ENCODE measurements at places on chromosomes 6 and 20.

DNA sequence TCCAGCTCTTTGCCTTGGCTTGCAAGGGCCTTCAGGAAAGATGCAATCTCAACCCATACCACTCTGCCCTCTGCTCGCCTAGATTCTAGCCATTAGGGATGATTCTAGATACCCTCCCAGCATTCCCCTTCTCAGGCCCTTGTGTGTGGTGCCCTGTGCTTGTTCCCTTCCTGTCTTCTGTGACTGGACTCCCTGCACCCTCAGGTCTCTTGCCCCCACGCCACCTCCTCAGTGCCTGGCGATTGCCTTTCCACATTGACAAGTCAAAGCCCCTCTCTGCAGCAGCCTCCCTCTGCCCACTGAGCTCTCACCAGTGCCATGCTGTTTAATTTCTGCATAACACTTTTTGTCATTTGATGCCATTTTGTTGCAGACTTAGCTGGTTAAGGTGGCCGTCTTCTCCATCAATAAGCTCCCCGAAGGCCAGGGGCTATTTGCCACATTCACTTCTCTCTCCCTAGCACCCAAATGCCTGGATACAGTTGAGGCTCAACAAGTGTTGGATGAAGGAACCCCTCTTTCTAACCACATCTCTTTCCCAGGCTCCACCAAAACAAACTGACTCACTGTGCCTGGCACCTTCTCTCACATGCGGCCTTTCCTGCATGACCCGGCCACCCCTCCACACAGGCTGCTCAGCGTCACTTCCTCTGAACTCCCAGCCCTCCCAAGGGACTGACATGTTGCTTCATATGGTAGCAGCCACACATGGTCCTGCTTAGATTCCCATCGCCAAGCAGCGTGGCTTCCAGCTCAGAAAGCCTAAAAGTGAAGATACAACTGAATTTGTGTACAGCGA lies 4.6 kb upstream of the TXNDC5 start:
- DNase-seq, result no peak

DNA sequence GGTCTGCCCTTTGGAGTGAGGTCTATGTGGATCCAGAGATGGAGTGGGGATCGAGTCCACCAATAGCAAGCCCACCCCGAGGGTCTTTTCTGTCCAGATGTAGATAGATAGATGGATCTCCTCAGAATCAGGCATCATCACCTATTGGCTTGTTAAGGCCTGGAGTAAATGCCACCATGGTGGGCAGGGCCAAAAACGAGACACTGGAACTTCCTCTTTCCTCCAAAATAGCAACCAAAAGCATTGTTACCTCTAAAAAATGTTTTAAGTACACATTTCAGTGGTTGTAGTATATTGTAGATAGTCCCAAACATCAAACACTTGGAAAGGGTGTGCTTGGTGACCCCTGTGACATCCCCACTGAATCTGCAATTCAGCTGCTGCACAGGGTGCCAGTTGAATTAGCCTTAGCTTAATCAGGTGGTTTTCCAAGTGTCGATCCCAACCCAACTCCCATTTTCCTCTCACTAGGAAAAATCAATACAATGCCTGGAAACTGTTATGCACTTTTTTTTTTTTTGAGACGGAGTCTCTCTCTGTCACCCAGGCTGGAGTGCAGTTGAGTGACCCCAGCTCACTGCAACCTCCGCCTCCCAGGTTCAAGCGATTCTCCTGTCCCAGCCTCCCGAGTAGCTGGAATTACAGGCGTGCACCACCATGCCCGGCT lies 35.0 kb upstream of the NELFCD start:
- DNase-seq, result no peak

DNA sequence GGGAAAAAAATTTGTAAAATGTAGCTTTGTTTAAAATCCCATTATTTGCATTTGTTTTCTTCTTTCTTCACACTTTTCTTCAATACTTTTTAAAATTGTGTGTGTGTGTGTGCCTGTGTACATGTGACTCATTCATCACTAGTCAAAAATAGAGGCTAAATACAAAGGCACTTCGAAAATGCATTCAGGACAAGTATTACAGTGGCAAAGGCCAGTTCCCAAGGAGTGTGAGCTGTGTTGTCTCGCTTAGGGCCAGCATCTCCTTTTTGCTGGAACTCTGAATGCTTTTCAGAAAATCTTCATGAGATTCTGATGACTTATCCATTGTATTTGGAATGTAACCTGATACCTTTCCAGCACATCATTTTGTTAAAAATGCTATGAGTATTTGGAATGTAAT lies 288.5 kb upstream of the CNR1 start:
- DNase-seq, result no peak

GRCh38 chr20:3367089-3367488 lies 40.4 kb downstream of the DNAAF9 start:
- no peak for DNase-seq

DNA sequence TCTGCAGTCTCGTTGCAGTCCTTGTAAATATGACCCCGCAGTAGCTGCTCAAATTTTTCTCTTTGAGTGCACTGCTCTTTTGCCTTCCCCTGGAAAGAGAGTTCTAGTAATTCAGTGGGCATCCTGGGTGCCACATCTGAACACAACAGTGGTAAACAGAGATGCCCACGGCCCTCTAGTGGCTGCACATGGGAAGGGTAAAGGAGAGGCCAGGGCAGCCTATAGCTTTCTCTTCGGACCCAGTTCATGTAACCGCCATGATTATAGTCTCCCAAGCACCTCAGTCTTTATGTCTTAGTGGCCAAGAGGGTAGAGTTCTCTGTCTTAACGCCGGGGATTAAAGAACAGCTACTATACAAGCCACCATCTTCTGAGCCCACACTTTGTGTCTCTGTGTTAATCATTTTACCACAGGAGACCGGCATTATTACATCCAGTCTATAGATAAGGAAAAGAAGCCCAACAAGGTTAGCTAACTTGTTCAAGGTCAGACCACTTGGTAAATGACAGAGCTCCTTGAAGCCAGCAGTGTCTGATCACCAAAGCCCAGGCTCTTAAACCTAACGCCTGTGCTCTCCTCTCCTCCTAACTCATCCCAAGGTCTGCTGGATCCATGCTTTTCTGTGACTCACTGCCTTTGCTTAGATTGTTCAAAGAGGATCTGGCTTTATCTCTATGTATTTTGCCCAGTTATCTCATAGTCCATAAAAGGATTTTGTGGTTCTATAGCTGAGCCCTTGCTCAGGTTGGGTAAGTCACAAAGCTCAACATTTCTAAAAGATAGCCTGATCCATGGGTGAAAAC lies 81.8 kb downstream of the ISM1 start:
- DNase-seq, result peak; percentile 32

- no peak for DNase-seq
These were observed 16.6 kb downstream of the SLC2A12 start for GRCh38 chr6:134035823-134036296.

DNA sequence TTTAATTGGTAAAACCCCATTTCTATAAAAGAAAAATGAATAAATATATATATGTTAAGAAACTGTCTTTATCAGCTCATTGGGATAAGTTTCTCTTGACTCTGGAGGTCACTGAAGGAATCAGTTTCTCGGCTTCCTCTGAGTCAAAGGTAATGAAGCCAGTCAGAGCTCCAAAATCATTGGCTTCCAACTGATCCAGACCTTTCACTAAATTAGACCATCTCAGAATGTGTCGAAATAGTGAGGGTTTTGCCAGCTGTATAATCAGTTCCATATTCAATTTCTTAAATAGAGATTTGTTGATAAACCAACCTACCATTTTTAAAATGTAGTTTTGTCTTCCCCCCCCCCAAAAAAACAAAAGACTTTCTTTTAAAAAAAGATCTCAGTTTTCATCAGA lies 60.5 kb upstream of the SRSF6 start:
- no peak for DNase-seq

GRCh38 chr6:144660561-144661115 lies 375.5 kb downstream of the UTRN start:
- no peak for DNase-seq

DNA sequence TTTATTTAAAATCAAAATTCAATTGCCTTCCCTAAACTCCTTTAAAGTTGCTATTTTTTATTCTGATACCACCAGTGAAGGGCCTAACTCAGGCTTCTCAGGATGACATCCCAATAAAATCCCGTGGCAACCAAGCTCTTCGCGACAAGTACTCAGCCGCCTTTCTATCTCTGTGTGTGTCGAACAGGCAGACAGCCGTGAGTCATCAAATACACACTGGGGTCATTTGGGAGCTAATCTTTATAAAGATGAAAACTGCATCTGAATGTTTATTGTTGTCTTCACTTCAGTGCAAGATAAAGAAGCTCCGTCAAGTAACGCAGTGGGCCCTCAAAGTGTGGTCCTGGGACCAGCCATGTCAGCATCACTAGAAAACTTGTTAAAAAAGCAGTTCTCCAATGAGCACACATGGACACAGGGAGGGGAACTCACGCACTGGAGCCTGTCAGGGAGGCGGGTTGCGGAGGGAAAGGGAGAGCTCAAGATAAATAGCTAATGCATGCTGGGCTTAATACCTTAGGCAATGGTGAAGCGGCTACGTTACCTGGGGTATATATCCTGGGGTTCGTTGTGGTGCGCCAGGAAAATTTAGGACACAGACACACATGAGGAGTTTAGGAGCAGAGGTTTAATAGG lies 119.3 kb downstream of the RNF144B start:
- no peak for DNase-seq

- no peak for DNase-seq
These were observed 4.3 kb downstream of the TNNC2 start for GRCh38 chr20:45822857-45823256.

GRCh38 chr6:16436550-16436949 lies 198.2 kb downstream of the GMPR start:
- DNase-seq, result no peak

GRCh38 chr6:143198312-143198711 lies 137.6 kb downstream of the AIG1 start:
- DNase-seq, result no peak

DNA sequence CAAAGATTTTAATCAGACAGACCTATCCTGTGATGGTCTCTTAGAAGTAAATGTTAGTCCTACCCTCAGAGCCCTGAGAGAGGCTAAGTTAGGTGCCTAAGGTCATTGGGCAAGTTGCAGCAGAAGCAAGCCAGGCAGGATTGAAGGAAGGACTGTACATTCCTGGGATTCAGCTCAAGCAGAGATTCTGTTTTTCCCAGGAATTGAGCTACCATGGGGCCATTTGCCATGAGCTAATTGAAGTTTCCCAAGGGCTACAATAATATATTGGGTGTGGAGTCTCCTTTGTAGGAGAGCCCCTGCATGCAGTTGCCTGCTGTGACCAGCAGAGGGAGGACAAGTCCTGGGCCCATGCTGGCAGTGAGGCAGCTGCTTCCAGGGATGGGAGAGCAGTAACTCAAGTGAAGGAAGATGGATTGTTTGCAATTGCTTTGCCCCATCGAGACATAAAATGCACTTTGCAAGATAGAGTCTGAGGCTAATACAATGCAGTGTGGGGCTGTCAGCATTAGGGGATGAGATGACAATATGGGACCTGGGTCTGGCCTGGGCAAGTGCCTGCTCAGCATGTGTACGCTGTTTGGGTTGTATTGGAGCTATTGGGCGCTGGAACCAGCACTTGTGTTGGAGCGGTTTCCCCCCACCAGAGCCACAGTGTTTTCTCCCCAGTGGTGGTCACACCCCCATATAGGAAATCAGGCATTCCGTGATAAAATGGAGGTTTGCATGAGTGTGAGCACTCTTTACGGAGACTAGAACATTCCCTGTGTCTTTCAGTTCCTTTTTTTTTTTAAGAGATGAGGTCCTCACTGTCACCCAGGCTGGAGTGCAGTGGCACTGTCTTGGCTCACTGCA lies 27.9 kb downstream of the DNMT3B start:
- DNase-seq, result peak; percentile 57

- DNase-seq, result no peak
These were observed 56.5 kb upstream of the FUT9 start for GRCh38 chr6:95959261-95959660.

DNA sequence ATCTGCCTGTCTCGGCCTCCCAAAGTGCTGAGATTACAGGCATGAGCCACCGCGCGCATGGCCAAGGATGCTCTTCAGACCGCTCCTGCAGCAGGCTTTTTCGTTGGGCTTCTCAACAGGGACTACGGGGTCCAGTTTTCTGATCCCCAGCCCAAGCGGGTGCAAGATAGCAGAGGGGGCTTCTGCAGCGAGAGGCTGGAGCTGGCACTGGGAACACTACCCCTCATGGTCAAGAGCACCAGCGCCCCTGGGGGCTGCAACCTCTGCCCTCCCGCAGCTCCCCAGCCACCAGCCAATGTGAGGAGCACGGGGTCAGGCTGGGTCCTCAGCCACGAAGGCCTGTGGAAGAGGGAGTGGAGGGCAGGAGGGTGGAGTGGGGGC lies 6.0 kb downstream of the CTSZ start:
- DNase-seq, result no peak

GRCh38 chr6:11215773-11216172 lies 16.7 kb downstream of the NEDD9 start:
- no peak for DNase-seq

DNA sequence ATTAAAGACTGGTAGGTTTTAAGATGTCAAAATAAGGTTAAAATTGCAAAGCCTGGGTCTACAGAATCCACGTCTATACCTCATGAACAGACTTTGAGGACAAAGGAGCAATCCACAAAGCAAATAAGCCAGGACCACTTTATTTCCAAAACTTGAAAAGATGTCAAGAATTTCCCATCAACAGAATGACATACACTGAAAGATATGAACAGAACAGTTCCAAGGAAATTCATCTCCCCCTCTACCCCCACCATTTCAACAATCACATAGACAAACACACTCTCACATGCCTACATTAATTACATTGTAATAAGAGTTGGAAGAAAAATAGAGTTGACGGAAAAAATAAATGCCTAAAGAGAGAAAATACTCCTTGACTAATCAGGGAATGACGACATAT lies 45.2 kb upstream of the NHSL1 start:
- DNase-seq, result no peak

DNA sequence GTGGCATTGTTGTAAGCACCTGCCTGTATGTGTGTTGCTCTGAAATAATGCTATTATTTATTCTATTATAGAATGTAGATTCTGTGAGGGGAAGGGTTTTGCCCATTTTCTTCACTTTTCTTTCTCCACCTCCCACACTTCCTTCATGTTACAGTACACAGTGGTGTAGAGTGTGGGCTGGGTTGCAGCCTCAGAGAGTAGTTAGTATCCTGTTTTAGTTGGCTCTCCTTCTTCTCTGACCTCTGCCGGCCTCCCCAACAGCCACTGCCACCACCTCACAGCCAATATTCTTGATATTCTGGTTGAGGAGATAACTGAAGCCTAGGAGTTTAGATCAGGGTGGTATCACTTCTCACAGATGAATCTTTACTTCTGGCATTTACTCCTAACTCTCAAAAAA lies 143.4 kb downstream of the BCKDHB start:
- no peak for DNase-seq

GRCh38 chr6:30544666-30545272 lies 11.5 kb downstream of the GNL1 start:
- peak; percentile 64 for DNase-seq

DNA sequence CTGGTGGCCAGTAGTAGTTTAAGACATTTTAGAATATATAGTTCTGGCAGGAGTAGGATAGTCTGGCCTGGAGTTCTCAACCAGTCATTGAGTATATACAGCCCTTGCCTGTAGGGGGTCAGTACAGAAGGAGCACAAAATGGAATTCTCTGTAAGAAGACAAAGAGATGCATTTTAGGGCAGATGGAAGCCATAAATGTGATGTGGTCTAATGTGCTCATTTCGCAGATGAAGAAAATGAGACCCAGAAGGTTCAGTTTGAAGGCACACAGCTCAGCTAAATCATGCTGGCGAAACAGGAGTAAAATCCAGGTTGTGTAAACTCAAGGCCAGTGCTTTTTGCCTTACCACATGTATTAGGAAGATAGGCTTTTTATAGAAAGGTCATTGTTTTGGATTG lies 29.6 kb downstream of the QKI start:
- no peak for DNase-seq

All from ACHN (cell line).